ENCODE measurements at places on chromosomes 4 and X.

GRCh38 chr4:127870688-127871087 lies 10.0 kb upstream of the PLK4 start:
- DNase-seq = no peak

DNA sequence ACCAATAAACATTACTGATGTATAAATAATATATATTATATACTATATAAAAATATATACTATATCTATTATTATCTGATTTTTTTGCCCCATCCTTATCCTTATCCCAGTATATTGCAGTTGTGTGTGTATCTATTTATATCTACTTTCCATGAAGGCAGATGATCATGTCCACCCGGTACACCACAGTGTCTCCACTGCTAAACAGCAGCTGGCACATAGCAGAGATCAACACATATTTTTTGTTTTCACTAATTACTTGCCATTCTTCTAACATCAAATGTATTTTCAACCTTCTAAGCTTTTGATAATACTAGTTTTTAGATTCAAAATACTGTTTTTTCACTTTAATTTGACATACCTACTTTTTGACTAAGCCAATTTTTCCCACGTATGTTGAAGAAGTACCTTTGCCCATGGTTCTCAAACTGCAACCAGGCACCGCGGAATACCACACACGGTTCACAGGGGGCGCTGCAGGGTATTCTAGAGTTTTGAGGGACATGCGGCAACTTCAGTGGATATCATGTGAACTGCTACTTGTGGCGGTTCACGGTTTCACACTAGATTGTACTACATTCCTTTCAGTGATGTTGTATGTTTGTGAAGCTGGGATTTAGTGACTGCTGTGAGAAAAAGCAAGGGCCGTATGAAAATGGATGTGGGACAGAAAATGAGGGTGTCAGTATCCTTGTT lies 182.5 kb upstream of the NPY2R start:
- no peak for DNase-seq

DNA sequence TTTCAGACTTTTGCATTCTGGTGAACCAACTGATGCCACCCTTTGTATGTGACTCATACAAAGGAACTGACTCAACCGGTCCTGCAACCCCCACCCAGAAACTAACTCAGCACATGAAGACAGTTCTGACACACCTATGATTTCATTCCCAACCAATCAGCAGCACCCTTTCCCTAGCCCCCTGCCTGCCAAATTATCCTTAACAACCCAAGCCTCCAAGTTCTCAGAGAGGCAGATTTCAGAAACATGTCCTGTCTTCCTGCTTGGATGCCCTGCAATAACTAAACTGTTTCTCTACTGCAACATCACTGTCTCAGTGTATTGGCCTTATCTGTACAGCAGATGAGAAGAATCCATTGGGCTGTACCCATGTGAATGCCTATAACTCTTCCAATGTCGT lies 284.7 kb downstream of the CAMK2D start:
- DNase-seq = no peak

DNA sequence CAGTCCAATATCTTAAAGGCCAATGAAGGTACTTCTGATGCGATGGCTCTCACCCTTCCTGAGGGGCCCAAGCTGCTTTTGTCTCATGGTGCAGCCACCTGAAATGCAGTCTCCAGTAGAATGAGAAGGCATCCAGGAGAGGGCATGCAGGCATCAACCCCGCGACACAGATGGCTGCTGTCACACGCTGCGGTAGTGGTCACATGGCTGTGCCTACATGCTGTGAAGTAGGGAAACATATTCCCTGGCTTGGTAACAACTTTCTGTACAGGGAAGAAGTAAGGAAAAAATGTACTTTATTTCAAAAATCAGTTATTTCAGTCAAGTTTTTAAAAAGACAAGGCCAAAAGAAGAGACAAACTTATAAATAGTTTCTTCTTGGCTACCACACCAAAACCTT lies 139.9 kb downstream of the TRIML1 start:
- no peak for DNase-seq

GRCh38 chrX:43840265-43840664 lies 42.0 kb downstream of the MAOB start:
- DNase-seq = no peak

GRCh38 chr4:94804650-94805049 lies 46.9 kb downstream of the BMPR1B start:
- no peak for DNase-seq

- DNase-seq = no peak
Measured at GRCh38 chr4:42410446-42410845, 13.2 kb downstream of the SHISA3 start.

DNA sequence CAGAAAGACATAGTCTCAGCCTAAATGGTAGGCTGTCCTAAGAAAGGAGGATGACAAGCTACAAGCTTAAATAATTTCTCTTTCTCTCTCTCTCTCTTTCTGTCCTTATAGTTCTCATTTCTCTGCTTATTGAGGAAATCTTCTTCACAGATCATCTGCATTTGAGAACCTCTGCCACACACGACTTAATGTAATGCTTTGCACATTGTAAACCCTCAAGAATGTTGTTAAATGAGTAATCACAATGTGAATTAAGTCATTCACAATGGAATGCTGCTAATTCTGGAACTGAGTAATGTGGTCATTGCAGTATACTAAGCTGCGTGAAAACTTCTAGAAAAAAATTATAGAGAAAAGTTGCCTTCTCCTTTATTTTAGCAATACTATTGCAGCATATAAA lies 508.9 kb upstream of the FTHL17 start:
- no peak for DNase-seq

GRCh38 chrX:11756354-11757318 lies 1.4 kb upstream of the MSL3 start:
- DNase-seq = no peak

DNA sequence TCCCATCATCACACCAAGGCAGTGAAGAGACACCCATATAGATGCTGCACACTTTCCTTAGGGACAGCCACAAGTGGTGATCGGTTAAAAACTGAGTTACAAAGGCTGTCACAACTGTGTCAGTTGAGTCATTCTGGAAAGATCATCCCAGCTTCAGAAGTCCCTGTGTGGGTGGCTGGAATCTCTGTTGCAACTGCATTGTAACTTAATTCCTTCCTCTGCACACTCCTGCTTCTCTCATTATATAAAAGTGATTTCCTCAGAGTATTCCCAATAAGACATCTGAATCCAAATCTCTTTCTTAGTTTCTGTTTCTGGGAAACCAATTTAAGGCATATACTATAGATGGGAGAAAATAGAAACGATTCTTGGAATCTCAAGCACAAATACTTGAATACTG lies 88.1 kb downstream of the FSTL5 start:
- DNase-seq = no peak

GRCh38 chr4:174037631-174038030 lies 245.8 kb downstream of the FBXO8 start:
- no peak for DNase-seq

- no peak for DNase-seq
Measured at GRCh38 chrX:265502-265901, 15.7 kb upstream of the PLCXD1 start.

DNA sequence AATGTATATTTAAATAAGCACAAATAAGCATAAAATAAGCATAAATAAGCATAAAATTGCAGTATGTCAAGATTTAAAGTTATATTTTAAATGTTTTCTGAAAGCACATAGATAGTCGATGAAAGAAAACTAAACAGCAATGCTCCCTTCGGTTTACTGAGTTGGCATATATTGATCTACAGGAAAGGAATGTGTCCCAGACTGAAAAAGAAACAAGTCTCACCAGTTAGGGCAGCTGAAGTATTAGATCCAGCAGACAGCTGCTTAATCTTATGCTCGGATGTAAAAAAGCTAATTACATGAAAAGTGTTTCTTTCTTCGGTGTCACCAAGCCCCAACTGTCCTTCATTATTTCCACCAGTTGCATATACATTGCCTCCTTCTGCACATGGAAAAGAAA lies 8.7 kb downstream of the RPGR start:
- DNase-seq = no peak

DNA sequence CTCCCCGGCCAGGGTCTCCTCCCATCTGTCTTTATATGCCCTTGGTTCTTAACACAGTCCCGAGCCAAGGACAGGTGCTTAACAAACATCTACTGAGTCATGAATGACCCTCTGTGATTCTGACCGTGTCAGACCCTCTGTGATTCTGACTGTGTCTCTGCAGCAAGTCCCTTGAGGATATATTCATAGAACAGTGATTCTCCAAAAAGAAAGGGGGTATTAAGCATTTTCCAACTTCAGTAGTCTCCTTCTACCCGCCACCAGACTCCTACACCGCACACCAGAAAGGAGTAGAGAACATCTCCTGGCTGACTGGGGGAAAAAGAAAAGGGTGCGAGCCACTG lies 13.6 kb downstream of the ACSL1 start:
- no peak for DNase-seq

DNA sequence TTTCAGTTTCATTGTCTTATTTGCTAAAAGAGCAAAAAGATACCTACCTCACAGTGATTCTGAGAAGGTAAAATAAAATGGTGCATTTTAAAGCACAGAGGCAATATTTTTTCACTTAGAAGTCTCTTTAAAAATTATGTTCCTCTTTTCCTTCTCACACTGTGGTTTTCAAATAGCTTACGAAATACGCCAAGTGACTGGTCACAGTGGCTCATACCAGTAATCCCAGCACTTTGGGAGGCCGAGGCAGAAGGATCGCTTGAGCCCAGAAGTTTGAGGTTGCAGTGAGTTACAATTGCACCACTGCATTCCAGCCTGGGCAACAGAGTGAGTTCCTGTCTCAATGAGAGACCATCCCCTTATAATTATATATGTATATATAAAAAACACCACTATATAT lies 372.6 kb downstream of the FBXO8 start:
- no peak for DNase-seq

GRCh38 chr4:169869490-169869889 lies 111.7 kb upstream of the HPF1 start:
- no peak for DNase-seq

DNA sequence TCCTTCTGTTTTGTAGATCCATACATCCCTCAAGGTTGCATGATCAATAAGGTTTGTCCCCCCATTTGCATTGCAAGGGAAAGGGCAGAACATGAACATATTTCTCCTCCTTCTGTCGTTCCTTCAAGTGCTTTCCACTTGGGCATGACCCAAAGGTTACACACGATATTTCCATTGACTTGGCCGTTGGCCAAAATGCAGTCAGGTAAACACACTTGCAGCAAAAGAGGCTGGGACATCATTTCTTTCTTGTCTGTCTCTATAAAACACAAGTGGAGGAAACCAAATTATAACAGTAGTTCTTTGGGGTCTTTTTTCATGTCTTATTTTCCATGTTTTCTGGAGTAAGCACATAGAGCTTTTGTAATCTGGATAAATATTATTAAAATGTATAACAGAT lies 156.1 kb downstream of the FRAS1 start:
- DNase-seq = no peak

DNA sequence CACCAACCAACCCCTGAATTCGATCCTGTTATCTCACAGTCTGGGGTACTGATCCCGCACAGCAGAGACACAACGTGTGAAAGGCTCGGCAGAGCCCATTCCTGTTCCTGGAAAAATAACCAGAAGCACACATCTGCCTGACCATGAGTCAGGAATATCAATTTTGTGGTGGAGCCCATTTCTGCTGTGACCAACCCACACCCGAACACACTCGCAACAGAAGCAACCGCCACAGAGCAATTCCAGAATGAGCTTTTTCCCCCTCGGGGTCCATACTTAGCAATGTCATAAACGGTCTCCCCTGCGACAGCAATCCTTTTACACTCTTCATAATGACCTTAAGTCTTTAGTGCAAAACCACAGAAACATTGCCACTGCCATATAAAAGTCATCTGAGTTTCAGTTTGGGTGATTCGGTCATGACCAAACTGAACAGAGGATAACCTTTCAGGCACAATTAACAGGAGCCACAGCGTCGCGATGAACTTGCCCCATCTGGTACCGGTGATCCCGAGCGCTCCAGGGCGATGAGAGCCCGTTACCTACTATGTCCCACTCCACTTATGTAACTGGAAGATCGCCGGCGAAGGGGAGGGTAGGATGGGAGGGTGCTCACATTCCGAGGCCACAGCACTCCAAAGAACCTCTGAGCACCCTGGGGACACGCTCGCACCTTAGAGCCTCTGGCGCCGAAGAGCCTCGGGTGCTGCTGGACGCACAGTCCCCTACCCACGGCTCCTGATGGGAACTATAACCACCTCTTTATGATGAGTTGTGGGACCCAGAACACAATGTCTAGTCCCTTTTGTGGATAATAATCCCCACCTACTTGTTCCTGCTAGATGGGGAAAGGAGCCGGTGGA lies 1.1 kb downstream of the MECP2 start:
- DNase-seq = no peak

Measured in coronary artery (tissue), 2 donors.